ENCODE measurements at places on chromosomes 6 and 20.

GRCh38 chr6:85402071-85402470 lies 47.8 kb upstream of the NT5E start:
- no peak for DNase-seq

DNA sequence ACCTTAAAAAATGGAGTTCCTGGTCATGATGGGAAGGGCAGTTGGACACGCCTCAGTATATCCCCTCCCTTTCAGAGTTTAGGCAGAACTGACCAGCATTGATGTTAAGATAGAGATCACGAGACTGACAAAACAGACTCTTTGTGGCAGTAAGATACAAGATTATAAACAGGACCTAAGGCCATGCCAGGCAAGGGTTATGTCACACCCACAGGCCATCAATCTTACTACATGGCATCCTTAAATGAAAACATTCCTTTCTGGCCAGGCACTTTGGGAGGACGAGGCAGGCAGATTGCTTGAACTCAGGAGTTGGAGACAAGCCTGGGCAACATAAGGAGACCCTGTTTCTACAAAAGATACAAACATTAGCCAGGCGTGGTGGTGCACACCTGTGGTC lies 129.3 kb upstream of the MLN start:
- DNase-seq, result no peak

- DNase-seq, result no peak
Measured at GRCh38 chr20:37630166-37630565, 63.7 kb upstream of the CTNNBL1 start.

GRCh38 chr20:47318586-47319516 lies 37.6 kb downstream of the ZMYND8 start:
- DNase-seq, result peak; percentile 29

DNA sequence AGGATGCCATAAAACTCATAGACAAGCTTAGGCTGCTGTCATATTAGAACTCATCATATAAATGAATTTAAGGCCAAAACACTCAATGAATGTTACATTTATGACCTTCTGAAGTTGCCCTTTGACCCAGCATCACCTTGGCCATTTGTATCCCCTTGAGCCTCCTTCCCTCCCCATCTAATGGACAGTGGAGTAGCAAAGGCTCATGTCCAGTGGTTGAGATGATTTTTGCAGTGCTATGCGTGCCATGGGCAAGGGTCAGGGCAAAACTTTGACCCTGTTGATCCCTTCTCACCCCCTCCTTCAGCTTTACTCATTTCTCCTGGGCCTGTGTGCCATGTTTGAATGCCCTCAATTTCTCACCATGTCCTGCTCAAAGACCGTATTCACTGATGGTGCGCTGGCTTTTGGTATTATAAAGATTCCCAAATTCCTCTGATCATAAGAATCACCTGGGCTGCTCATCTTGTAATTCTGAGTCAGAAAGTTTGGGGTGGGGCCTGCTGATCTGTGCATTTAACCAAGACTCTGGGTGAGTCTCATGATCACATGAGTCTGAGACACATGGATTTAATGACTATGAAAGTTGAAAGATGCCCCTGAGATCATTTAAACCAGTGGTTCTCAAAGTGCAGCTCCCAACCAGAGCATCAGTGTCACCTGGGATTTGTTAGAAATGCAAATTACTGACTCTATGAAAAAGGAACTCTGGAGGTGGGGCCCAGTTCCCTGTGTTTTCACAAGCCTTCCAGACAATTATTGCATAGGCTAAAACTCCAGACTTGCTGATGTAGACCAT lies 57.5 kb upstream of the IL20RA start:
- DNase-seq, result no peak

- DNase-seq, result no peak
Measured at GRCh38 chr6:80348263-80348662, 241.8 kb downstream of the BCKDHB start.

DNA sequence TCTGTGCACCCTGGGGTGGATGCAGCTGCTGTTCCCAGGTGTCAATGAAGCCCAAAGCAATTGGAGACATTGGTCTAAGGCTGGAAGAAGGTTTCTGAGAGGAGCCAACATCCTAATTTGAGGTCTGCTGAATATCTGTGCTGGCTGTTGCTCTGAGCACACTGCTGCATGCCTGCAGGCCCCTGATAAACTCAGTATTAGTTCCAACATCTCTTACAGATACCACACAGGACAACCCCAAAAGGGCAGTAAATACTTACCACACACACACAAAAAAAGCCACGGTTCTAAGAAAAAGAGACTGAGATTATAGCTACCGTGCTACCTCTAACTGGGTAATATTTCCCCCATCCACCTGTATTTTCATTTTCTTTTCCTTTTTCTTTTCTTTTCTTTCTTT lies 164.3 kb upstream of the SOX4 start:
- DNase-seq, result no peak

DNA sequence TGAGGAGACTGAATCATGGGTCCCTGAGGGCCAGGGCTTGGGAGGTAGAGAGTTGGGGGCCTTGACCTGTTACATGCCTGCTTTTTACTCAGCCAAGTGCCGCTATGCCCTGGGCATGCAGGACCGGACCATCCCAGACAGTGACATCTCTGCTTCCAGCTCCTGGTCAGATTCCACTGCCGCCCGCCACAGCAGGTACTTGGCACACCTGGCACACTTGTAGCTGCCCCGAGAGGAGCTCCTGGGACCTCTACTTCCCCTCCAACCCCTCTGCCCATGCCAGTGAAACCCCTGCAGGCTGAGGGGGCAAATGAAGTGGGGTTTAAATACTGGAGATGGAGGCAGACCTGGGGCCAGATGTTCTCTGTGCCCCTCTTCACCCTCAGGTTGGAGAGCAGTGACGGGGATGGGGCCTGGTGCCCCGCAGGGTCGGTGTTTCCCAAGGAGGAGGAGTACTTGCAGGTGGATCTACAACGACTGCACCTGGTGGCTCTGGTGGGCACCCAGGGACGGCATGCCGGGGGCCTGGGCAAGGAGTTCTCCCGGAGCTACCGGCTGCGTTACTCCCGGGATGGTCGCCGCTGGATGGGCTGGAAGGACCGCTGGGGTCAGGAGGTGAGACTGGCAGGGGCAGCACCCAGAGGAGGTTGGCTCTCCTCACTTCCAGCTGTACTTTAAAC lies 4.6 kb downstream of the DDR1 start:
- DNase-seq, result no peak

DNA sequence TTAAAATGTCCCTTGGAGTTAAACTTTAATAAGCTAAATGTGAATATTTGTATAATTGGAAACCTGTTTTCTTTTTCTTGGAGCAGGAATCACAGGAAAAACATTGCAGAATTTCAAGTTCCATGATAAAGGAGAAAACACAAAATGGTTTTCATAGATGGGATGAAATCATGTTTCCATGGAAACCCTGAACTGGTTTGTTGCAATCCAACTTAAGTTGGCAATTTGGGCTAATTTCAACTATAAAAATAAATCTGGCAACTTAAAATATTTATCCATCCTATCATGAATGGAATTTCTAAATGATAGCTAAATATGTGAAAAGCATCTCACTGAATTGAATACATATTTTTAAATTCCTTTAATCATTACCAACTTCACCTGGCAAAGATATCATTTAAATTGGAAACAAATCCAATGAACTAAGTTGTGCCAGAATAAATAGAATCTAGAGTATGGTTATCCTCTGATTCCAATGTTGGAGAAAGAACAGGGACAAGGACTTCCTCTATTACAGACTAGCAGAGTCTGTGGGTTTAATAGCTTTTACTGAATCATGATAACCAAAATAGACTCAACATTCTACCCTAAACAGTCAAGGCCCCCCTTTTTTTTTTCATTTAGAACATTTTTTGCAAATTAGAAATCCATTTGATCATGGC lies 33.2 kb downstream of the COL21A1 start:
- no peak for DNase-seq

GRCh38 chr20:49100972-49101371 lies 54.9 kb downstream of the CSE1L start:
- DNase-seq, result no peak

DNA sequence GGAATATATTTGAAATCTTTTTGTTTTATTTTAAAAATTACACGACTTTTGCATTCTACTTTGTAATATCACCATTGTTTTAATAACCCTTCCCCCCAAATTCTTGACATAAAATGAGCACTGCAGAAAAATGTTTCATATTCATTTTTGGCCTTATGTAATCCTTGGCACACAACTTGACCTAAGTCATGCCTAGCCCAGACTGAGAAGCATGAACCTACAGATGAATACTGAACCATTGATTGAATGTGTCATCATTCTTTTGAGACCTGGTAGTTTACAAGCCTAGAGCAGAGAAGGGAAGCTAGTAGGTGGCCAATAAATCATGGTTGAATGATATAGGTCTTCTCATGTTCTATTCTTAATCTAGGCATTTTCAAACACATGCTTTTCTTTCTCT lies 89.4 kb upstream of the EDN1 start:
- no peak for DNase-seq

DNA sequence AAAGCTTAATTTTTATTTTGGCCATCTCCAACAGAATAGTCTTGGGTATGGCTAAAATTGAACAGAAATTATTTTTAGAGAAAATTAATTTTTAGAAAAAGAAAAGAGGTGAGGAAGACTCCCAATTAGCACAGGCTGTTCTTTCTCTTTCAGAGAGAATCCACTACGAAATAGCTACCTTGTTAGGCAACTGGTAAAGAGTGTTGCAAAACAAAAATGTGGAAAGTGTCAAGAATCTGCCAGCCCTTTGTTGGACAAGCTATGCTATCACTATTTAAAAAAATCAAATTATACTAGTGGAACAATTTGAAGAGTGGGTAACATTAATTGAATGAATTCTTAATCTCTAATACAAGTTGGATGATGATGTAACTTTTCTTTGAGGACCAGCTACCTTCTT lies 19.2 kb upstream of the ZSCAN9 start:
- no peak for DNase-seq

Data from HuH-7 (cell line).